AG10803 (cell line): ENCODE measurements at places on chromosomes 3 and 15.
A peak's percentile ranks its signal among the peaks of the same experiment; 100 is the strongest.

DNA sequence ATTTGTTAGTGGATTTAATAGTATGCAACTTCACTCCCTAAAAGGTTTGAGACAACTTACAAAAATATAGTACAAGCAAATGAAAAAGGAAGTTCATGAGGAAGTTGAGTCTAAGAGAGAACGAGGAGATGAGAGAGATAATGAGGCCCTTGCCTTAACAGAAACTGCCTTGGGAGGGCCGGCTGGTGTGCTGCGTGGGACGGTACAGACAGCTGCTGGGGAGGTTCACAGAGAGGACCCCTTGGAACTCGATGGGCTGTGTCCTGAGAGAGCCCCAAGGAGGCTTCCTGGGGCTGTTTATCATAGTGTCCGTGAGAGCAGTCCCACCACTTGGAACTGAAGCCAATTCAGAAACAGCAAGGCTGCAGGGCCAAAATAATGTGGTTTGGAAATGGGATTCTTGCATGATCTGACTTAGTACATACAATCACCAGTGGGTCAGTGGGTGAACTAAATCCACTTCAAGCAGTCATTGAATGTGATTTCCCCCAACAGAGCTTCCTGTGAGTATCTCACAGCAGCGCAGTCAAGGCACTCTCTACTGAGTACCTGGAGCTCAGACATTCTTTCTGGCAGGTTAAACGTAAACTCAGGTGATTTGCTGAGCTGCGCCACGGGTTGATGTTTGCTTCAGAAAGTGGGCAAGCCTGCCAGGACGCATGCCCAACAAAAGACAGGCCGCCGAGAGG lies 90.8 kb downstream of the CRTC3 start:
- no peak for DNase-seq

- no peak for DNase-seq
Measured at GRCh38 chr3:118974356-118975097, 60.1 kb downstream of the IGSF11 start.

DNA sequence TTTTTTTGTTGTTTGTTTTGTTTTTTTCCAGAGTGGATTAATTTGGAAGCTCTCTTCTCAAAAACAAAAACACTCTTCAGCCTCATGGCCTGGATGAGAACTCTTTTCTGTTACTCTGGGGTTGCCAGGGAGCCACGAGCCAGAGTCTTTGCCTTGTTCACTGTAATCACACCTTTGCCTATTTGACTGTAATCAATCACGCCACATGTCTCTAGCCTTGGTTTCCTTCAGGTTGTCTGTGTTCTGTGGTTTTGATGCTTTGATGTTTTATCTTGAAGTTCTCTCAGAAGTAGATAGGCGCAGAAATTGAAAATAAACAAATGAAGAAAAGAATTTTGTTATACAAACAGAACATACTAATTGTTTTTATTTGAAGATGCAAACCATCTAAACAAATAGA lies 62.3 kb upstream of the IGF1R start:
- no peak for DNase-seq

DNA sequence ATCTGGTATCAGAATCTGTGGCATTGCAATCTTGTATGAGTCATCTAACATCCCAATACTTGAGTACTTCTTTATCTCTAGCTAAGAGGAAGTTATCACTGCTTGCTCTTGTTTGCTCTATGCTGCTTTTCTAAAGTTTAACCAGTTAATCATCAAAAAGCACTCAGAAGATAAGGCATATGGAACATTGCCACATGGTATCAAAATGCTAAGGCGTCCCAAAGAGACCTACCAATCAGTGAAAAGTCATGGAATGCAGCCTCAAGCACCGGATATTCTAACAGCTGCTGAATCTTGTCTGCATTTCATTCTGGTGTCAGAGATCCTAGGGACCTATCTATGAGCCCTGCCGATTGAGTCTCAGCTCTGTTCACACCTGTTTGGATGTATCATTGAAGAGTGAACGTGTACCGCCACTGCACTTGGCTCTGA lies 192.8 kb downstream of the ARPP21 start:
- DNase-seq: no peak

- DNase-seq: no peak
Measured at GRCh38 chr3:51715977-51716294, 9.1 kb downstream of the GRM2 start.

DNA sequence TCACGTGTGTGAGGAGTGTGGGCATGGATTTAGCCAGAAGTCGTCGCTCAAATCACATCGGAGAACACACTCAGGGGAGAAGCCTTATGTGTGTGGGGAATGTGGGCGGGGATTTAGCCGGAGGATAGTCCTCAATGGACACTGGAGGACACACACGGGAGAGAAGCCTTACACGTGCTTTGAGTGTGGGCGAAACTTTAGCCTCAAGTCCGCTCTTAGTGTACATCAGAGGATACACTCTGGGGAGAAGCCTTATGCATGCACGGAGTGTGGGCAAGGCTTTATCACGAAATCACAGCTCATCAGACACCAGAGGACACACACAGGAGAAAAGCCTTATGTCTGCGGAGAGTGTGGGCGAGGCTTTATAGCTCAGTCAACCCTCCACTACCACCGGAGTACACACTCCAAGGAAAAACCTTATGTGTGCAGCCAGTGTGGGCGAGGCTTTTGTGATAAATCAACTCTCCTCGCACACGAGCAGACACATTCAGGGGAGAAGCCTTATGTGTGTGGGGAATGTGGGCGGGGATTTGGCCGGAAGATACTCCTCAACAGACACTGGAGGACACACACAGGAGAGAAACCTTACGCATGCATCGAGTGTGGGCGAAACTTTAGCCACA lies 28.1 kb downstream of the ZNF589 start:
- no peak for DNase-seq

DNA sequence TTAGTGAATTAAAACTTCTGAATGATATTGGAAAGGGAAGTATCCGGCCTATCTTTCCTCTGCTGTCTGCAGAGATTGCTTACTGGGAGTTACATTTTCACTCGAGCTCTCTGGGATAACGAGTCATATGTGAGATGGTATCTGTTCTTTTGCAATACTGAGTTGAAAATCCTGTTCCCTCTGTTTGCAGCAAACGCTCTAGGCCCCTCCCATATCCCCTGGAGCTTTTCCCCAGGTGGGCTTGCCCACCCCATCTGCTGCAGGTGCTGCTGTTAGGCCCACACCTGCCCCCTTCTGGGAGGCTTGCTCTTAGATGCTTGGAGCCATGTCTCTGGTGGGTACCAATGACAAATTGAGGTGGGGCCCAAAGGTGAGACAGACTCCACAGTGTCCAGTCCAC lies 42.7 kb upstream of the MTMR10 start:
- DNase-seq: peak; percentile 53
